Stimulated activated CD8-positive, alpha-beta memory T cell treated with anti-CD3 and anti-CD28 coated beads, Interleukin-15, amount 100 ng/mL, for 48 hours (primary cell): ENCODE measurements at places on chromosomes 5 and 9.

DNA sequence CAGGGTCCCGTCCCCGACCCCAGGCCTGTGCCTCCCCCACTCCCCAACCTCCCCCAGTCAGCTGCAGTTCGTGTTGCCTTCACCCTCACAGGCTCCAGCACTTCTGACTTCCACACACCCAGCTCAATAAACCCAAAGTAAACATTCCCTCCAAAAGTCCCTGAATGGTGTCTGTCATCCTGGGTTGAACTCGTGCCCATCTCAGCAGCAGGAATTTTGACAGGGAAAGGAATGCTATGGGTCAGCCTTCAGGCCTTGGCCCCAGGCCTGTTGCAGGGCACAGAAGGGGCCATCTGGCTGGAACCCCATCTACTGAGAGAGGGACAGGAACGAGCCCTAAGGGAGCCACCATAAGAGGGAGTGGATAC, 29.6 kb upstream of the CNOT6 start:
- DNase-seq = no peak

DNA sequence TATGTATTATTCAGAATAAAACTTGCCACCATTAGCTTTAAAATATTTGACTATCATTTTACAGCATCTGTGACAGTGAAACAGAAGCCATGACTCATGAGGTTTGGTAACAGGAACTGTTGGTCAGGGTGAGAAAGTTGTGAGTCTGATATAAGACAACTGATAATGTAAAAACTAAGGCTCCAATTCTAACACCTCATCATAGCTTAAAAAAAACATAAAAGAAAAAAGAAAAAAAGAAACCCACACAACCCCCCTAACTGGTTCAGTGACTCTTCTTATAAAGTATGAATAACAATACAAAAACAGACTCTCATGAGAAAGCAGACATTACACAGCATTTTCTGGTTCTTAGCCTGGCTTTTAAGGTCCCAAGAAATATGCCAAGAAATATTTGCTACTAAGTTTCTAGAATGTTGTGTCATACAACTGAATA, 85.8 kb downstream of the MRPS27 start:
- no peak for DNase-seq

GRCh38 chr5:139392324-139392677, 2.6 kb upstream of the MZB1 start:
- no peak for DNase-seq

GRCh38 chr5:9188131-9188530, 357.7 kb downstream of the SEMA5A start:
- no peak for DNase-seq

GRCh38 chr5:95283761-95284571, 928 bp downstream of the MCTP1 start:
- DNase-seq = peak; percentile 1

DNA sequence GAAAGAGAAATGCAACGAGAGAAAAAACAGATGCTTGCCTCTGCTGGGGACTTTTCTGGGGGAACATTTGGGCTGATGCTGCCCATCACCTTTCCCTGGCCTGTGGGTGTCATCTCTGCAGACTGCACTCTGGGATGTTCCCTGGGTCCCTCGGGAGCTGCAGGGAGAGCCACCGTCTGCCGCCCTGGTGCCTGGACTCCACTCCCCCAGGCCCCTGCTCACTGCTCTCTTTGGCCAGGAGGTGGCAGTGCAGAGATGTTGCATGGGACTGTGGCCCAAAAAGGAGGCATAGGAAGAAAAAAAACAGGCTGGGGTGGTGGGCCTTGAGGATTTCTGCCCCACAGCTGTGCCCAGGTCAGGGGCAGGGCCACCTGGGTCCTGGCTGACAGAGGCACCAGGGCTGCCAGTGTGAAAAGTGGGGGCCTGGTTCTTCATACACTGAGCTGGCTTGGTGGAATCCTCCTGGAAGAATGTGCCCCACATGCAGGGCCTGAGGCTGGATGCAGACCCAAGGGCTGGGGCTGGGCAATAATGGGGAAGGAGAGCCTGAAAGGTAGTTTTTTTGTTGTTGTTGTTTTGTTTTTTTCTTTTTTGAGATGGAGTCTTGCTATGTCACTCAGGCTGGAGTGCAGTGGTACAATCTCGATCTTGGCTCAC, 353.6 kb downstream of the SLIT3 start:
- DNase-seq = no peak

DNA sequence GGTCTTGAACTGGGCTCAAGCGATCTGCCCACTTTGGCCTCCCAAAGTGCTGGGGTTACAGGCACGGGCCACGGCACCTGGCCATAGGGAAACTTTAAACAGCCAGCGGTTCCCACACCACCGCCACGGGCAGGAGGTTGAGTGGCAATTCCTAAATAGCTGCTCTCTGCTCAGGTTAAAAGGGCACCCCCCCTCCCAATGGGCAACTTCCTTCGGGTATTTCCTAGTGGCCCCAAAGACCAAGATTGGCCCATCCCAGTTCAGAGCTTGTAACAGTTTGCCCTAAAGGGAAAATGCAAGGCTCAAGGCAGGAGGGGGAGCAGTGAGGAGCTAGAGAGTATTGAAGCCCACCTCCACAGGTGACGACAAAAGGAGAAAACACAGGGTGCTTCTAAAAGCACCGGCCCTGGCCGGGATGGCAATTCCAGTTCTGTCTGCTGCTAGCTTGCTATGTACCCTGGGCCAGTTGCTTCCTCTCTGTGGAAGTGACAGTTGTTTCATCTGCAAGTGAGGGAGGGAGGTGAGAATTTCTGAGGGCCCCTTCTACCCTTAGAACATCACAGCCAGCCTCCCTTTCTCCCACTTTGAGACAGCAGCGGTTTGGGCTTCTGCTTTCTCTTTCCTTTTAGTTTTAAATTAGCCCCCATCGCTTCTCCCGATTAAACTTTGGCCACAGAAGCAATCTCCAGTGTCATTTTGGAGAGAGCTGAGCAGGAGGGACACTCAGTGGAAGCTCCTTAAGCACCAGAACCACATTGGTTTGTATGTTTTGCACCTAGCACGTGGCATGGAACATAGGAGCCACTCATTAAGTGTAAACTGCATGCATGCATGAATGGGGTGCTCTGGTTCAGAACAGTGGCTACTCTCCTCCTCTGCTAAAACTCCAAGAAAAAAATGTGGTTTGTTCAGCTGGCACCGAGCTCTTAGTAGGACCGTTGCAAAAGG, 17.3 kb upstream of the TNIP1 start:
- DNase-seq = no peak

DNA sequence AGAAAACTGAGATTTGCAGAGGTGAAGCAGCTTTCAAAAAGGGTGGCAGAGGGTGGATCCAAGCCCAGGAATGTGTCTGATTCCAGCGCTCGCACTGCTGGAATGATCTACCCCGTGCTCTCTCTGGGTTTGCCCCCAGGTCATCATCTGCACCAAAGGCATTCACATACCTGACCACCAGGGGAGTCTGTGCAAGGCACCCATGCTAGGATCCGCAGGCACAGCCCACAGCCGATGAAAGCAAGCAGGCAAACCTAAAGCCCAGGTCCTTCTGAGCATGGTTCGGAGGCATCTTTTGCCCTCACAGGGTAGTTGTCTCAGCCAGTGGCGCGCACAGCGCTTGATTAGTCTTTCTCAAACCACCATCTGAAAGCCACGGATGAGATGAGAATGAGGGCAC, 56.6 kb downstream of the TEK start:
- DNase-seq = no peak

DNA sequence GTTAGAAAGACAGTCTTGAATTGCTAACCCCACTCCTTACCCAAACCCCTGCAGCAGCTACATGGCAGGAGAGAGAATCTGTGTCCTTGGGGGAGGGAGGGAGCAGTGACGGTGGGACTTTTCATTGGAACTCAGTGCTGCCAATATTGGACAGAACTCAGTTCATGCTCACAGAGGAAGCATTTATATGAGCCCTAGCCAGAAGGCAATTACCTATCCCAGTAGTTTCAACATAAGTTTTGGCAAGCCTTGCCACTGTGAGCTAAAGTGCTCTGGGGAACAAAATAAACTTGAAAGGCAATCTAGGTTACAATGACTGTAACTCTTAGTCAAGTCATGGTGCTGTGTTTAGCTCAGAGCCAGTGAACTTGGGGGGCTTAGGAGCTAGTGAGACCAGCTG, 1013.4 kb upstream of the COX7C start:
- DNase-seq = no peak

- DNase-seq = no peak
These were observed 118.0 kb downstream of the ESM1 start for GRCh38 chr5:54867310-54867944.

- no peak for DNase-seq
These were observed 60.2 kb downstream of the MELK start for GRCh38 chr9:36632892-36633291.

DNA sequence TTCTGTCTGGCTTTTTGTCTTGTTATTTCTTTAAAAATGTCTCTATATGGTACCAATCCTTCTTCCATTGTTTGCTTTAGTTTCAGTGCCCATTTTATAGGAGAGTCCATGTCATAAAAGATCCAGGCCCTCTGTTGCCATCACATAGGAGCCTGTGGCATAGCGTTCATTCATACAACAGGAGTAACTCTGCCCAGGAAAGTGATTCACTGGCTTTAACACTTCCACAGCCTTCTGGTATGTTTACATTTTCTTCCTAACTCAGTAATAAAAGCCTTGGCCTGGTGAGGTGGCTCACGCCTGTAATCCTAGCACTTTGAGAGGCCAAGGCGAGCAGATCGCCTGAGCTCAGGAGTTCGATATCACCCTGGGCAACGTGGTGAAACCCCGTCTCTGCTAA, 519.3 kb upstream of the PTGER4 start:
- DNase-seq = no peak

DNA sequence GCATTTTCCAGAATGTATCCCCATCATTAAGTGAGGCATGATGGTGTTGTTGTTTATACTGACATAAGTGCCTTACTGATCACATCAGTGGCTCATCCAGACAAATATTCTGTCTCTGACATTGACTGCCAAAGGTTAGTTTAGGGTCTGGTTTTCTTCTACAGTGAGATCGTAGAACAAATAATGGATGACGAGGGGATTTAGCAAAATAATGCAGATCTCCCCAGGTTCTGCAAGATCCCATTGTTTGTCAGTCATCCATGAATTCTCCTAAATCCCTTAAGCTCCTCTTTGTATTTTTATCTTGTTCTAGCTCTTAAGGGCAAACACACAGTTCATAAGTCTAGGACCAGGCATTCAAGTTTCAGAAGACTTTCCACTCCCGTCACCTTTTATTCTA, 93.1 kb upstream of the DHFR start:
- DNase-seq = no peak

GRCh38 chr9:132319421-132320110, 35.2 kb downstream of the SETX start:
- no peak for DNase-seq
